ENCODE measurements at places on chromosomes 13 and 19. TPM values are rescaled to one million over a fixed set of nuclear protein-coding genes. Genes with fewer than 3 reads are reported as not detected.

GRCh38 chr13:98083936-98084335 is 59.0 kb upstream of the FARP1 start:
- H3K27ac ChIP-seq: no peak overlapping the region
- H3K4me1 ChIP-seq: no peaks in the 10 kb centered on the region
- H3K4me3 ChIP-seq: no peak overlapping the region
- no peaks in the 10 kb centered on the region for H3K27me3 ChIP-seq
- DNase-seq: no peak

GRCh38 chr13:45674908-45675307 is 27.2 kb upstream of the CBY2 start:
- H3K27me3 ChIP-seq: no peaks in the 10 kb centered on the region
- H3K27ac ChIP-seq: no peak overlapping the region

The TNFAIP8L1 gene
- 15.9 TPM for total RNA-seq

DNA sequence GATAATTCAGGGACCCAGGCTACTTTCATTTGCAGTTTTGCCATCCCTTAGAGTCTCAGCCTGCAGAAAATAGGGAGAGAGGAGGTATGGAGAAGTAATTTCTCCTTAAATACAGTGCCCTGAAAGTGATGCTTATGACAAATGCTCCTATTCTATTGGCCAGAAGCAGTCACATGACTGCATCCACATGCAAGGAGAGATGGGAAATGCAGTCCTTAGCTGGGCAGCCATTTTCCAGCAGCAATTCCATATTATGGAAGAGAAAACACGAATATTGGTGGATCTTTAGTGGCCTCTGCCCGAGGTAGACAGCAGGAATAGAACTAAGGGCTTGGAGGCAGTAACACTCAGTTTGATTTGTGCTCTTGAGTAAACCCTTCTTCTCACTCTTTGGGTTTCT is 39.4 kb downstream of the VAV1 start:
- no peaks in the 10 kb centered on the region for H3K36me3 ChIP-seq
- H3K4me1 ChIP-seq: no peaks in the 10 kb centered on the region
- DNase-seq: peak; percentile 67
- no peaks in the 10 kb centered on the region for H3K27me3 ChIP-seq
- no peak overlapping the region for H3K4me3 ChIP-seq
- no peak overlapping the region for H3K27ac ChIP-seq
